Cardiac muscle cell (in vitro differentiated cells and primary cell): ENCODE measurements at places on chromosomes 4 and X. TPM values are rescaled to one million over a fixed set of nuclear protein-coding genes. Genes with fewer than 3 reads are reported as not detected.

DNA sequence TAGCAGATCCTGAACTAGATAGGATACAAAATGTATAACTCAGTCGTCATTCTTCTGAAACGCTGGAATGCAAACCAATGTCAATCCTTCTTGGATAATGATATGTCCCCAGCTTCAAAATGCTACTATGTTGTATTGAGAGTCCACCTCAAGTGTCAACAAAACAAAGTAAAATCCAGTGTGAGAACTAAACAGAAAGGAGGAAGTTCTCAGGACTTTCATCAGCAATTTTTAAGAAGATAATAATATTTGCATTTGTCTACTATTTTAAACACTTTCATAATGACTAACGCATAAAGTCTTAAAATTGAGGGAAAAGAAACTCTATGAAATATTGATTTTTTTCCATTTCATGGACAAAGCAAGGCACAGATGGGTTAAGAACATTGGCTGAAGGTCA lies 36.3 kb downstream of the SOD3 start:
- no peak for DNase-seq
- H3K27me3 ChIP-seq, result no peaks in the 10 kb centered on the region
- no peaks in the 10 kb centered on the region for H3K36me3 ChIP-seq
- H3K4me1 ChIP-seq, result no peaks in the 10 kb centered on the region
- H3K4me3 ChIP-seq, result no peak overlapping the region
- no peak overlapping the region for H3K27ac ChIP-seq

DNA sequence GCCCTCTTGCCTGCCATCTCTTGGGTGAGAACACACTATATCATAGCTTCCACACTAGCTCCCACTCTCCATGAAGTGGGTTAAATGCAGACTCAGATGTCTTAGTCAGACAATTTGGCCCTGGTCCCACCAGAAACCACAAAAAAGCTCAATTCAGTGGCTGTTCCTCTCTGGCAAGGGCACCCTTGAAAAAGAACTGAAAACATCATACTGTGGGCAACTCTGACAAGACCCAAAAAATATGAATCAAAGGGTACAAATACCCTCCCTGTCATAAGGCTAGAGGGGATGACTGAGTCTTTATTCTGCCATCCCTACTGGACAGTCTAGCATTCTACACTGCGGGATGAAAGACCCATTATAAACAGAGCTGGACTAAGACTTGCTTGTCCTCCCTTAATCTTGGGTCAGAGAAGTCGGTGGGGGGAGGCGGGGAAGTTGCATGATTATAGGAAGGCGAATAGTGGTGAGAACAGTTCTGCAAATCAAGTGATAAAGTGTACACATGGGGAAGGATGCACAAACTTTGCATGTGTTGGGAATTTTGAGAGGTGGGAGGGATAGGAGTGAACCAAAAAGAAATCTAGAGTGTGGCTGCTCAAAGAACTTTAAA lies 172.1 kb downstream of the OPHN1 start:
- no peaks in the 10 kb centered on the region for H3K36me3 ChIP-seq
- H3K4me3 ChIP-seq, result no peak overlapping the region
- no peaks in the 10 kb centered on the region for H3K4me1 ChIP-seq
- no peak overlapping the region for H3K27ac ChIP-seq

- no peak for DNase-seq
- no peak overlapping the region for H3K4me3 ChIP-seq
- H3K27ac ChIP-seq, result no peak overlapping the region
- H3K27me3 ChIP-seq, result no peaks in the 10 kb centered on the region
- no peaks in the 10 kb centered on the region for H3K4me1 ChIP-seq
- H3K36me3 ChIP-seq, result no peaks in the 10 kb centered on the region
Observed at GRCh38 chr4:127832585-127832984, 48.1 kb upstream of the PLK4 start.

DNA sequence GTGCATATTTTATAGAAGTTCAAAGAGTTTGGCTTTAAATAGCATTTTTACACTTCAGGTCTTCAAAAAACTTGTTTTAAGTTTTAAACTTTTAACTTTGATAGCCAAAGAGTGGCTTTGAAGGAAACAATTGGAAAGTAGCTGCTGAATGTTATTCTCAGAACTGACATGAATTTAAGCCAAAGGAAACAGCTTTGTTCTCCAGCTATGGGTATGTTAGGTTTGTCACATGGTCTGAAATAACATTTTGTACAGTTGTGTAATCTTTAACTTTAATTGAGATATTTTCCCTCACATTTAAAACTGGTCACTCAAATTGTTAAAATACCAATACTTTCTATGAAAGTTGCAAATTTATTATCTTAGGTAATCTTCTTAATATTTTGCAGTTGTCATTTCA lies 564.7 kb downstream of the IL15 start:
- H3K27ac ChIP-seq, result no peak overlapping the region
- H3K4me3 ChIP-seq, result no peak overlapping the region
- H3K36me3 ChIP-seq, result no peaks in the 10 kb centered on the region
- no peaks in the 10 kb centered on the region for H3K4me1 ChIP-seq
- no peaks in the 10 kb centered on the region for H3K27me3 ChIP-seq

- H3K4me3 ChIP-seq, result no peak overlapping the region
- H3K36me3 ChIP-seq, result peaks cover 2% of the 10 kb centered on the region
- no peak for DNase-seq
- no peak overlapping the region for H3K27ac ChIP-seq
- no peaks in the 10 kb centered on the region for H3K27me3 ChIP-seq
- no peaks in the 10 kb centered on the region for H3K4me1 ChIP-seq
Observed at GRCh38 chr4:113496698-113497097, 264.8 kb downstream of the CAMK2D start.

Gene NDST4
- total RNA-seq, result not detected in 2 replicates

- peaks cover 6% of the 10 kb centered on the region for H3K4me1 ChIP-seq
- H3K36me3 ChIP-seq, result no peaks in the 10 kb centered on the region
- DNase-seq, result no peak
Observed at GRCh38 chrX:103691059-103691458, 4.6 kb upstream of the MORF4L2 start.

DNA sequence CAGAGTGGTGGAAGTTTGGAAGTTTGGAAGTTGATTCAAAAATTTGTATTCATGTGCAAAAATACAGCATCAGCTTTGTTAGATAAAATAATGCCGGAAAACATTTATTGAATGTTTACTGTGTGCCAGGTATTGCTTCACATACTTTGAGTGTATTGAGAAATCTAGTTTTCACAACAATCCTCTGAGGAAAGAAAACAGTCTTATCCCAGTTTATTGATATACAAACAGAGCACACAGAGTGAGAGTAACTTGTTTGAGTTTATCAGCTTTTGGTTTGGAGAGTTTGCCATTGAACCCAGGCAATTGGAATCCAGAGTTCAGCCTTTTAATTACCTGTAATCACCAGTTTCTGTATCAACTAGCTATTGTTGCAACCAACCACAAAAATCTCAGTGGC lies 127.2 kb upstream of the RPS6KA3 start:
- H3K4me3 ChIP-seq, result no peak overlapping the region
- no peaks in the 10 kb centered on the region for H3K36me3 ChIP-seq
- no peak for DNase-seq
- H3K4me1 ChIP-seq, result no peaks in the 10 kb centered on the region
- no peak overlapping the region for H3K27ac ChIP-seq

GRCh38 chrX:18390941-18391538 lies 34.4 kb upstream of the CDKL5 start:
- H3K36me3 ChIP-seq, result no peaks in the 10 kb centered on the region
- H3K27ac ChIP-seq, result no peak overlapping the region
- H3K27me3 ChIP-seq, result no peaks in the 10 kb centered on the region
- no peak overlapping the region for H3K4me3 ChIP-seq
- DNase-seq, result peak; percentile 78

Gene ADD1
- total RNA-seq, result 219 and 230 TPM in 2 replicates

GRCh38 chr4:88610771-88611170 lies 18.5 kb downstream of the HERC3 start:
- DNase-seq, result no peak
- no peaks in the 10 kb centered on the region for H3K27me3 ChIP-seq
- no peak overlapping the region for H3K27ac ChIP-seq
- peaks cover 15% of the 10 kb centered on the region for H3K36me3 ChIP-seq
- H3K4me1 ChIP-seq, result peaks cover 14% of the 10 kb centered on the region
- no peak overlapping the region for H3K4me3 ChIP-seq

DNA sequence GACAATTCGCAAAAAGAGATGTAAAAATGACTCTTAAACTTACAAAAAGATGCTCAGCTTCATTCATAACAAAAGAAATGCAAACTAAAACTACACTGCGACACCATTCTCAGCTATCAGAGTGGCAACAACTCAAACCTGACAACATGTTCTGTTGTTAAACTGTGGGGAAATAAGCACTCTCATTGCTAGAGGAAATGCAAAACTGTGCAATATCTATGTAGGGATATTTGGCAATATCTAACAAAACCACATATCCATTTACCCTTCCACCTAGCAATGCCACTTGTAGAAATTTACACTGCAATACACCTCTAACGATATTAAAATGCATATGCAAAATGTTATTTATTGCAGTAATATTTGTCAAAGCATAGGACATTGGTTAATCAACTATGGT lies 78.3 kb upstream of the EGFL6 start:
- no peaks in the 10 kb centered on the region for H3K4me1 ChIP-seq
- no peak overlapping the region for H3K4me3 ChIP-seq
- no peaks in the 10 kb centered on the region for H3K36me3 ChIP-seq

Gene POLN
- total RNA-seq, result 5.2 and 6.9 TPM in 2 replicates

DNA sequence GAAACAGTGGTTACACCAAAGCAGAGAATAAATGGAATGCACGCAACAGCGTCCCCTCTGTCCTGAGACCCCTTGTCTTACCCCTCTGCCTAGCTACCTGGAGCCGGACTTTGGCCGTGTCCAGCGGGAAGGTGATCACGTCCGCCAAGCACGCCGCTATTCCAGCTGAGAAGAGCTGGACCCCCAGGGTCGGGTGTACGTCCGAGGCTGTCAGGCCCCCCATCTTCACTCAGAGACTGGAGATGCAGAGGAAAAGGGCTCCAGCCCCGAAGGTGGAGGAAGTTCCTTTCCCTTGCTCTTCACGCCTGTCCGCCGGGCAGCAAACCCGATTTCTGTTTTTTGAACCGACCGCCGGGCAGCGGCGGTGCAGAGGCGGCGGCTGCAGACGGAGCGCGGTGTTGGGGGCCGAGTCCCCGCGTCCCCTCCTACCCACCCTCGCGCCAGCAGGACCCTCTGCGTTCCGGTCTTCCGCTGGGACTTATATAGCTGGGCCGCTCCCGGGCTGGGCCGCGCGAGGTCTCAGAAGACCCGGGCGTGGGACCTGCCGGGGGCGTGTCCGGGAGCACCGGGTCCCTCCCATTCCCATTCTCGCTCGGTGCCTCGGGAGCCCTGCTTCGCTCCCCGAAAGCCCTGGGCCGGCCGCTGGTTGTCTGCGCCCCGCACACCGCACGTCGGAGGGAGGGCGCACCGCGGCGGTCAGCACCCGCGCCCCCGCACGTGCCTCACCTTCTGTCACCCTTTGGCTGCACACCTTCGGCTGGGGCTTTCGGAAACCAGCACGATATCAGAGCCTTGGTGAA lies at the start of gene UCP1:
Gene UCP1, minus strand, starts transcription at position 455 of the 800 bp plus-strand sequence. Its CDS starts 232 bp downstream, at position 223.
- DNase-seq, result peak; percentile 72
- no peaks in the 10 kb centered on the region for H3K36me3 ChIP-seq
- H3K27ac ChIP-seq, result no peak within 1 kb of the TSS
- peak within 1 kb of the TSS; percentile 51 for H3K4me3 ChIP-seq
- no peaks in the 10 kb centered on the region for H3K4me1 ChIP-seq

DNA sequence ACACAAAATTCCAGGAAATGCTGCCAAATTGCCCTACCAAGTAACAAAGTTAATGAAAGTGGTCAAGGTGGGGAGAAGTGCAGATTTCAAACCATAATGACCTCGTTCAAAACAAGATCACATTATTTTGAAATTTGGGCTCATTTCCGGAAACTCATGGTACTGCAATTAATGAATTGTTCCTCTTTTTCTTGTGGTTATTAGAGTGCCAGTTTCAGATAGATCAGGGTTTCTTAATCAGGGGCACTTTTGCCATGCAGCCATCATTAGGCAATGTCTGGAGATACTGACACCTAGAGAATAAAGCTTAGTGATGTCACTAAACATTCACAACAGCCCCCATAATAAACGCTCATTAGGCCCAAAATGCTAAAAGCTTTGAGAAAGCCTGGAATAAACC lies 381.5 kb upstream of the GALNT7 start:
- no peak overlapping the region for H3K4me3 ChIP-seq
- no peak overlapping the region for H3K27ac ChIP-seq
- DNase-seq, result no peak
- no peaks in the 10 kb centered on the region for H3K36me3 ChIP-seq
- no peaks in the 10 kb centered on the region for H3K27me3 ChIP-seq
- peaks cover 8% of the 10 kb centered on the region for H3K4me1 ChIP-seq

DNA sequence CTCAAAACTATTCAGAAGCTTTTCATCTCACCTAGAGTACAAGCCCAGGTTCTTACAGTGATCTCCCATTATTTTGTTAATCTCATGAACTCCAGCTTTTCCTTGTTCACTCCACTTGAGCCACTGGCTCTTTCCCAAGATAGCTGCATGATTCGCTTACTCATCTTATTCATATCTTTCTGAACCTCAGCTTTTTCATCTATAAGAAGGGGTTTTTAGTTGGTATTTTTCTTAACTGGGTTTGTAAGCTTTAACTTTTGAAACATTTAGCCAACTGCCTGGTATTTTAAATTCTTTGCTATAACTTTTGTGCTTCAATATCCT lies 24.0 kb downstream of the GIMD1 start:
- H3K36me3 ChIP-seq, result peaks cover 17% of the 10 kb centered on the region
- H3K4me1 ChIP-seq, result peaks cover 11% of the 10 kb centered on the region
- DNase-seq, result peak; percentile 60
- no peak overlapping the region for H3K4me3 ChIP-seq
- H3K27ac ChIP-seq, result no peak overlapping the region

- H3K4me3 ChIP-seq, result no peak overlapping the region
- no peaks in the 10 kb centered on the region for H3K27me3 ChIP-seq
- no peaks in the 10 kb centered on the region for H3K4me1 ChIP-seq
- no peak overlapping the region for H3K27ac ChIP-seq
Observed at GRCh38 chrX:131235768-131236545, 53.1 kb downstream of the IGSF1 start.

DNA sequence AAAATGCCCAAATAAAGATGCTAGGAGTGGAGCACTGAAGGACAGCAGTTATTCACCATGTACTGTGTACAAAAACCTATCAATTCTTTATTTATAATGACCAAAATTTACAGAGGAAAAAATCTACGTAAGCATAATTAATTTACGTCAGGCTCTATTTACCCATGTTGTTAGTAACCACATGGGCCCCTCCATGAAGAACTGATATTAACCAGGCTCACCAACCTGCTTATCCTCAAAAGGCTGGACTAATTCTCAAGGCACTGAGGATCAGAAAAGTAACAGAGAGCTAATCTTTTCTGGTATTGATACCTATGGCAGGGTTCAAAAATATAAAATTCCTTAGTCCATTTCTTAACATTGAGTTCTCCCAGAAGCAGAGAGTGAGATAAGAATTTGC lies 140.0 kb downstream of the ARHGAP6 start:
- DNase-seq, result no peak
- no peak overlapping the region for H3K4me3 ChIP-seq
- H3K4me1 ChIP-seq, result peaks cover 3% of the 10 kb centered on the region
- no peaks in the 10 kb centered on the region for H3K27me3 ChIP-seq

Gene PRSS12
- total RNA-seq, result 0.42 and 0.48 TPM in 2 replicates

GRCh38 chr4:89411539-89412309 lies 104.1 kb upstream of the GPRIN3 start:
- H3K4me3 ChIP-seq, result no peak overlapping the region
- peaks cover 9% of the 10 kb centered on the region for H3K4me1 ChIP-seq
- H3K36me3 ChIP-seq, result no peaks in the 10 kb centered on the region
- no peak for DNase-seq
- H3K27ac ChIP-seq, result peak overlapping the region; percentile 41

- no peaks in the 10 kb centered on the region for H3K4me1 ChIP-seq
- no peak for DNase-seq
- no peak overlapping the region for H3K4me3 ChIP-seq
- H3K27me3 ChIP-seq, result no peaks in the 10 kb centered on the region
- peaks cover 5% of the 10 kb centered on the region for H3K36me3 ChIP-seq
Observed at GRCh38 chrX:16797358-16797757, 11.1 kb downstream of the TXLNG start.

Gene SSX4
- not detected in 2 replicates for total RNA-seq
